ENCODE measurements at places on chromosomes 11 and 22.
A peak's percentile ranks its signal among the peaks of the same experiment; 100 is the strongest.

GRCh38 chr11:69071086-69071800 lies 22.5 kb downstream of the TPCN2 start:
- H3K4me1 ChIP-seq, result peaks cover 11% of the 10 kb centered on the region
- H3K36me3 ChIP-seq, result peaks cover 11% of the 10 kb centered on the region
- H3K27ac ChIP-seq, result no peak overlapping the region
- no peak for DNase-seq
- no peaks in the 10 kb centered on the region for H3K27me3 ChIP-seq
- no peak overlapping the region for H3K4me3 ChIP-seq

- peaks cover 10% of the 10 kb centered on the region for H3K4me1 ChIP-seq
- H3K27me3 ChIP-seq, result no peaks in the 10 kb centered on the region
- no peak overlapping the region for H3K4me3 ChIP-seq
- H3K27ac ChIP-seq, result no peak overlapping the region
- DNase-seq, result no peak
Measured at GRCh38 chr11:3802011-3802790, 4.8 kb upstream of the NUP98 start.

GRCh38 chr22:31425331-31426050 lies 26.1 kb downstream of the DRG1 start:
- no peaks in the 10 kb centered on the region for H3K4me1 ChIP-seq
- H3K27me3 ChIP-seq, result no peaks in the 10 kb centered on the region
- no peak for DNase-seq
- no peak overlapping the region for H3K27ac ChIP-seq

DNA sequence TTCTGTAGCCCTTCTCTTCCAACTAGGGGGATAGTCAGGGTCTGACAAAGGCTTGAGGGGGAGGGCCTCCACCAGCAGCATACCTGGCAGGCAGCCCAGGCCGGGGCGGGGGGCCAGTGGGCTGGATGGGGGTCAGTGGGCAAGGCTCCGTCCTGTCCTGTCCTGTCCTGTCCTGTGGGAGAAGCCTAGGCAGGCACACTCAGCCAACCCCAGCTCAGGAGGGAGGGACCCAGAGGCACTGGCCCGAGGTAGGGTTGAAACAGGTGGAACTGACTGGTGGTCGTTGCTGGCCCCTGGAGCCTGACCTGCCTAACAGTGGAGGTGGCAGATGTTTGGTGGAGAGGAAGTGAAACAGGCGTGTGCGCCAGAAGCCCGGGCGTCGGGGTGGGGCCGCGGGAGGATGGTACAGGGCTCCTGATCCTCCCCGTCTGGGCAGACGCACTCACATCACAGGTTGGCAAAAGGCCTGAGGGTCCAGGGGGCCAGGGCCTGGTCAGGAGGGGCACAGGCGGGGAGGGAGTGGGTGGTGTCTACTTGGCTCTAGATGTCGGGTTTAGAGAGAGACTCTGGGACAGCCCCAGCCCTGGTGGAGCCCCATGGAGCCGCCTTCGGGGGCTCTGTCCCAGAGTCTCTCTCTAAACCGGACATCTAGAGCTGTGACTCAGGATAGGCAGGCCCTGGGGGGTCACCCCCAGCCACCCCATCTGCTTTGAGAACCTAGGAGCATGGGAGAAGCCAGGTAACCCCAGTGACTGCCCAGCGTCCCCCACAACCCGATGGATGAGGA lies 32.5 kb upstream of the GRAMD4 start:
- H3K27me3 ChIP-seq, result no peaks in the 10 kb centered on the region
- H3K36me3 ChIP-seq, result no peaks in the 10 kb centered on the region
- H3K4me3 ChIP-seq, result no peak overlapping the region
- H3K4me1 ChIP-seq, result peaks cover 31% of the 10 kb centered on the region
- DNase-seq, result no peak

DNA sequence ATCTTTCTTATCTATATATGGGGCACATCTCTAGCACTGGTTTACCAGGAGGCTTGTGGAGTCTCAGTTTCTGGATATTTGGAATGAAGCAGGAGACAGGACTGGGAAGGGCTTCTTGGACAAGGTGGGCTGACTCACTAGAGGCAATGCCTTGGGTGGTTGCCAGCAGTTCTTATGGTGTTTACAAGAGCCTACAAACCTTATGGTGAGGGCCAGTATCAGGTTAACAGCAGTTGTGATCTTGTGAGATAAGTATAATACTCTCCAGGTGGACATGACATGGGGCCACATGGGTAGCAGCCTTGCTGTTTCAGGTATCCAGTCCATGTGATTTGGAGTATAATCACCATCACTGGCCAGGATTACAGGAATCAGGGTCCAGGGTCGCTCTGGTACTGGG lies 10.2 kb downstream of the FUT4 start:
- peaks cover 4% of the 10 kb centered on the region for H3K4me1 ChIP-seq
- DNase-seq, result no peak
- H3K27me3 ChIP-seq, result no peaks in the 10 kb centered on the region
- no peak overlapping the region for H3K4me3 ChIP-seq

GRCh38 chr11:16969010-16969999 lies 44.9 kb downstream of the PLEKHA7 start:
- no peak for DNase-seq
- no peaks in the 10 kb centered on the region for H3K27me3 ChIP-seq
- no peak overlapping the region for H3K4me3 ChIP-seq
- peaks cover 5% of the 10 kb centered on the region for H3K4me1 ChIP-seq
- H3K36me3 ChIP-seq, result peaks cover 3% of the 10 kb centered on the region

GRCh38 chr11:112219476-112220232 lies 6.6 kb upstream of the PTS start:
- no peaks in the 10 kb centered on the region for H3K27me3 ChIP-seq
- no peaks in the 10 kb centered on the region for H3K36me3 ChIP-seq
- no peak for DNase-seq
- no peak overlapping the region for H3K4me3 ChIP-seq
- no peak overlapping the region for H3K27ac ChIP-seq

DNA sequence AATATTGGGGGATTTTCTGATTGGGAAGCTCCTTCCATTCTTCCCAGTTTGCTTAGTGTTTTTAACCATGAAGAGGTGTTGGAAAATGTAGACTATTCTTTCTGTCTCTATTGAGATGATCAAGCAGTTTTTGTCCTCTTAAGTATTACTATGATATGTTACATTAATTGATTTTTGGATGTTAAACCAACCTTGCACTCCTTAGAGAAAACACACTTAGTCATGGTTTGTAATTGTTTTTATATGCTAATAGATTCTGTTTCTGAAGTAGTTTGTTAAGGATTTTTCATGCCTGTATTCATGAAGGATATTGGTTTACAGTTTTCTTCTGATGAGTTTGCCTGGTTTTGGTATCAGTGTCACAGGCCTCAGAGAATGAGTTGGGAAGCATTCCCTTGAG lies 2.0 kb upstream of the NLRP6 start:
- H3K4me1 ChIP-seq, result no peaks in the 10 kb centered on the region
- no peak overlapping the region for H3K27ac ChIP-seq
- no peak overlapping the region for H3K4me3 ChIP-seq
- peaks cover 48% of the 10 kb centered on the region for H3K27me3 ChIP-seq

DNA sequence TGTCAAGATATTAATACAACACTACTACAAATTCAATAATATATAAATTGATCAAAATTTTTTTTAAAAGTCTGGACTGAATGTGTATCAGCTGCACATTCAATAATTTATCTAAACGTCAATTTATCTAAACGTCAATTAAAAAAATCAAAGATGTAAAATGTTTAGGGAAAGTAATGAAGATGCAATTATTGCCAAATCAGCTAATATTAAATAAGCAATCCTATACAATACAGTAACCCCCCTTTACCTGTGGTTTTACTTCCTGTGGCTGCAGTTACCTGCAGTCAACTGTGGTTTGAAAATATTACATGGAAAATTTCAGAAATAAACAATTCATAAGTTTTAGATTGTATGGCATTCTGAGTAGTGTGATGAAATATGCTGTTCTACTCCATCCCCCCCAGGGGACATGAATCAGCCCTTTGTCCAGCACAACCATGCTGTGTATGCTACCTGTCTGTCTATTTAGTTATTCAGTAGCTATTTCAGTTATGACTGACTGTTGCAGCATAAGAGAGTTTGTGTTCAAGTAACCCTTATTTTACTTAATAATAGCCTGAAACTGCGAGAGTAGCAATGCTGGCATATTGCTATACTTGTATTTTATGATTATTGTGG lies 72.2 kb downstream of the CWF19L2 start:
- no peak for DNase-seq
- H3K27ac ChIP-seq, result no peak overlapping the region
- no peaks in the 10 kb centered on the region for H3K27me3 ChIP-seq
- no peak overlapping the region for H3K4me3 ChIP-seq

GRCh38 chr11:76803811-76804600 lies 20.9 kb downstream of the TSKU start:
- DNase-seq, result peak; percentile 67
- no peak overlapping the region for H3K27ac ChIP-seq
- no peaks in the 10 kb centered on the region for H3K27me3 ChIP-seq
- no peak overlapping the region for H3K4me3 ChIP-seq
- peaks cover 72% of the 10 kb centered on the region for H3K4me1 ChIP-seq

- no peaks in the 10 kb centered on the region for H3K27me3 ChIP-seq
- peak; percentile 90 for DNase-seq
- peaks cover 65% of the 10 kb centered on the region for H3K4me1 ChIP-seq
- H3K27ac ChIP-seq, result peak overlapping the region; percentile 90
- peaks cover 2% of the 10 kb centered on the region for H3K36me3 ChIP-seq
Measured at GRCh38 chr11:11416502-11416901, 63.5 kb upstream of the CSNK2A3 start.

GRCh38 chr22:17368554-17369438 lies 464 bp upstream of the CECR2 start:
- H3K4me3 ChIP-seq, result peak overlapping the region; percentile 55
- H3K4me1 ChIP-seq, result peaks cover 13% of the 10 kb centered on the region
- no peak overlapping the region for H3K27ac ChIP-seq
- H3K36me3 ChIP-seq, result peaks cover 3% of the 10 kb centered on the region
- peaks cover 55% of the 10 kb centered on the region for H3K27me3 ChIP-seq

DNA sequence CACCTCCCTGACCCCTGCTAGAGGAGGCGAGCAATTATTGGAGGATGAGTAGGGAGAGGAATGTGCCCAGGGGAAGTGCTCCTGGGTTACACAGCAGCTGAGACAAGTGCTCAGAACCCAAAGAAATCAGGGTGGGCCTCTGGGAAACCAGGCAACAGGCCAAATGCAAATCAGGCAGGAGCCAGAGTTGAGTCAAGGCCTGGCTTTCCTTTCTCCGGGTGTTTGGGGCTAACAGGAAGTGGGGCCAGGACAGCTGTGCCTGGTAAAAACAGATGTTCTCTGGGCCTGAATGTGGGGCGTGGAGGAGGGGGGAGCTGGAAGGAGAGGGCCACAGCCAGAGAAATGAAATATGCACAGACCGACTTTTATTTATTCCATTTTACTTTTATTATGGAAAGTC lies 22.0 kb downstream of the MFNG start:
- H3K27ac ChIP-seq, result no peak overlapping the region
- H3K4me1 ChIP-seq, result no peaks in the 10 kb centered on the region
- DNase-seq, result no peak
- no peak overlapping the region for H3K4me3 ChIP-seq
- peaks cover 20% of the 10 kb centered on the region for H3K27me3 ChIP-seq

GRCh38 chr11:45247433-45247832 lies 38.7 kb downstream of the SYT13 start:
- DNase-seq, result no peak
- peaks cover 24% of the 10 kb centered on the region for H3K27me3 ChIP-seq
- H3K4me3 ChIP-seq, result no peak overlapping the region

GRCh38 chr11:8230178-8230859 lies 33.4 kb downstream of the LMO1 start:
- DNase-seq, result no peak
- no peaks in the 10 kb centered on the region for H3K36me3 ChIP-seq
- H3K4me3 ChIP-seq, result no peak overlapping the region
- H3K4me1 ChIP-seq, result no peaks in the 10 kb centered on the region

DNA sequence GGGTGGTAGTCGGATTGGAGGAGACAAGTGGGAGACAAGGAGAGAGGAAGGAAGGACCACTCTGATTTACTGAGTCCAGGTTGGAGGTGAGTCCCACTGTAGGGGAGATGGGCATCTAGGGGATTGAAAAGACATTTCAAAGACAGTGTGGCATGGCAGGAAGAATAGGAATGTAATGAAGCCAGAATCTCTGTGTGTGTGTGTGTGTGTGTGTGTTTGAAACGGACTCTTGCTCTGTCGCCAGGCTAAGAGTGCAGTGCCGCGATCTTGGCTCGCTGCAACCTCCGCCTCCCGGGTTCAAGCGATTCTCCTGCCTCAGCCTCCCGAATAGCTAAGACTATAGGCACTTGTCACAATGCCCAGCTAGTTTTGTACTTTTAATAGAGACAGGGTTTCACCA lies 4.2 kb upstream of the CSDC2 start:
- no peaks in the 10 kb centered on the region for H3K27me3 ChIP-seq
- no peaks in the 10 kb centered on the region for H3K36me3 ChIP-seq
- peak overlapping the region; percentile 91 for H3K27ac ChIP-seq
- no peak overlapping the region for H3K4me3 ChIP-seq

- H3K4me3 ChIP-seq, result no peak overlapping the region
- H3K27ac ChIP-seq, result no peak overlapping the region
- H3K36me3 ChIP-seq, result peaks cover 3% of the 10 kb centered on the region
- H3K4me1 ChIP-seq, result peaks cover 24% of the 10 kb centered on the region
Measured at GRCh38 chr11:122813176-122813893, 25.0 kb upstream of the CRTAM start.

GRCh38 chr11:31327417-31327816 lies 42.1 kb downstream of the DCDC1 start:
- H3K27ac ChIP-seq, result no peak overlapping the region
- no peak for DNase-seq
- H3K4me1 ChIP-seq, result no peaks in the 10 kb centered on the region
- no peak overlapping the region for H3K4me3 ChIP-seq

GRCh38 chr11:124183068-124183467 lies at the start of gene OR10D3:
Gene OR10D3 (plus strand): TSS chr11:124183345. CDS start chr11:124185270, 1,925 bp downstream.
- H3K36me3 ChIP-seq, result no peaks in the 10 kb centered on the region
- DNase-seq, result no peak
- peaks cover 19% of the 10 kb centered on the region for H3K27me3 ChIP-seq
- H3K4me3 ChIP-seq, result no peak within 1 kb of the TSS
- H3K27ac ChIP-seq, result no peak within 1 kb of the TSS

DNA sequence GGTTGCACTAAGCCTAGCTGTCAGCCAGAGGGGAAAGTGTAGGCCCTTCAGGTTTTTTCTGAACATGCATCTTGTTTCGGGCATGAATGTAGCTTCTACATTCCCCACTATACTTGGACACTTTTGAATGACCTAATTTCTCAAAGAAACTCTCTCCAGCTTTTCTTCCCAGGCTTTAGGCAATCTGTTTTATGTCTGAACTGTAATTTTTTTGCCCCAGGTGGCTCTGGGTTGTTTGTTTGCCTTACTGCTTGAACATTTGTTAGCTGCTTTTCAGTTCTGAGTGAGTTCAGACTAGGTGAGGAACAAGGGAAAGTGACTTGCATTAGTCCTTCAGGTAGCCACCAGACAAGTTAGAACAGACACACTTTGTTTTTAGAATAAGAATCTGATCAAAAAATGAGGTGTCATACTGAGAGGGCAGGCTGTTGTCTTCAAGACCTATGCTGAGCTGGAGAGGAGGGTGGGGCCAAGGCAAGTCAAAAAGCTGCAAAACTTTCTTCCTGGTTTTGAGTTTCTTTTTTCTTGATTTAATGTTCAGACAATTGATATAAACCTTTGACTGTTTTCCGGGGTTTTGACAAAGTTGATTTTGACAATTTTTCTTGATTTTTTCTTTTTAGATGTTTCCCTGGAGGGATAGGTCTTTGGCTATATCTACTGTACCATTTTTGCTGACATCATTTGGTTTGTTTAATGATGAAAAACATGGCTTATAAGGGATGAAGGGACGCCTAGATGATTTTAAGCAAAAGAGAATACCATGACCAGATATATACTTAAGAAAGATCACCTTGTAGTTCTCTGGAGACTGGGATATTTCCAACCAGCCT lies 182.8 kb downstream of the WNT11 start:
- peak overlapping the region; percentile 68 for H3K27ac ChIP-seq
- H3K4me1 ChIP-seq, result peaks cover 55% of the 10 kb centered on the region
- DNase-seq, result no peak
- no peak overlapping the region for H3K4me3 ChIP-seq
